ENCODE measurements at places on chromosomes 3 and 15.

DNA sequence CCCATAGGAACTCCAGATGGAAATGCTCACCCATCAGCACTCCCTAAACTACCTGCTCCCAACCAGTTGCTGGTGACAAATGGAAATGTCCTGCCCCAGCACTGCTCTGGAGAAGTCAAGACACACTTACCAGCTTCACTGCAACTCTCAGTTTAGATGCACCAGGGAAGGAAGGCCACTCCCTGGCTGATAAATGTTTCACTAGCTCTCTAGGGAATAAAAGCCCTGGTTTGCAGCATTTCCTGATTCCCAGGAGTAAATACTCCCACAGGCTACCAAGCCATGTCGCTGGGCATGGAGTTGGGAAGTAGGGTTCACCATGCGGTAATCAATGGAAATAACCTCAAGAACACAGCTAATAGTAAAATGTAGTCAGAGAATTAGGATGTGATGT lies 112.0 kb upstream of the NEO1 start:
- no peak for DNase-seq

DNA sequence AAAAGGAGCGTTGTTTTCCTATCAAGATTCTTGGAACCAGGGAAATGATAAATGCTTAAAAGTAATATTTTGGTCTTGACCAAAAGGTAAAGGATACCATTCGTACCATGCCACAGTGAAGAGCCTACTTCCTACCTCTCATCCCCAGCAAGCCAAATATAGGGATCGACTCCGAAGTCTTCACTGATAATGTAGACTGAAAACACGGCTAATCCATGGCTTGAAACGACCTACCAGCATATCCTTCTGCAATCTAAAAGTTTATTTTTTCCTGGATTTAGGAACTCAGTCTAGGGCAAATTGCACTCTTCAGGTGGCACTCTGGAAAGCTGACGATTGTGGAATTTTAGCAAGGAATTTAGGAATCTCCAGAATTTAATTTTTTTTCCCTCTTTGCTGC lies 1.9 kb upstream of the SEMA6D start:
- DNase-seq: no peak

- no peak for DNase-seq
Observed at GRCh38 chr3:140529096-140529495, 148.8 kb upstream of the TRIM42 start.

DNA sequence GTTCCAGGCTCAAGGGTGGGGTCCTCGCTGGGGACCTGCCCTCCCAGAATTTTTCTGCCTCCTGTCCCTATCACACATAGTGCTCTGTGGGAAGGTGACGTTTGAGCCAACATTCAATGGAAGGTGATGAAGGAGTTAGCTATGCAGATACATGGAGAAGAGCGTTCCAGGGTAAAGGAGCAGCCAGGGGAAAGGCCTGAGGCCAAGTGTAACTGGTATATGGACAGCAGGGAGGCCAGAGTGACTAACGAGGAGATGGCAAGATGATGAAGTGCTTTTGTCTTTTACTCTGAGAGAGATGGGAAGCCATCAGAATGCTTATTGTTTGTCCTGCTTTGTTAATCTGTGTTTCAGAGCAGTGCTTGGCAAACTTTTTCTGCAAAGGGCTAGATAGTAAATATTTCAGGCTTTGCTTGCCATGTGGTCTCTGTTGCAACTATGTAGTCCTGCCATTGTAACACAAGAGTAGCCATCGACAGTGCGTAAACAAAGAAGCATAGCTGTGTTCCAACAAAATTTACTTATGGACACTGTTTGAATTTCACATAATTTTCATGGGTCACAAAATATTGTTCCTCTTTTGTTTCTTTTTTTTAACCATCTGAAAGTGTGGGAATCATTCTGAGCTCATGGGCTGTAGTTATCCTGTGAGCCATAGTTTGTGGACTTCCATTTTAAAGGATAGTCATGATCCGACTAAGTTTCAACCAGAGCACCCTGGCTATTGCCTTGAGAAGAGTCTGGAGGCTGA lies 25.8 kb upstream of the PIAS1 start:
- no peak for DNase-seq

DNA sequence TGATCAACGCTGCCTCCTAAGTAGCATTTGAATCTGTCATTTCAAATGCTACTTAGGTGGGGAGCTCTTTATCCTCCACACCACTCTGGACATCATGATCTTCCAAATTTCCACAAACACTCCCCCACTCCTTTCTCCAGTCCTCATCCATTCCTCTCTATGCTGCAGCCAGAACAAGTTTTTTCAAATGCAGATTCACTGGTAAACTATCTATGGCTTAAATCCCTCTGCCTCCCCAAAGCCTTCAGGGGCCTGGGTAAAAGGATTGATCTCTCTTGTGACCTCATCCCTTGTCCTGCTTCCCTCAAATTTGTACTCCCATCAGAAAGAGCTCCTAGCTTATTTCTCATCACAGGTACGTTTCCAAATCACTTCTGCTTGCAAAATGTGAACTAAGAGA lies 1.3 kb upstream of the AEN start:
- no peak for DNase-seq

DNA sequence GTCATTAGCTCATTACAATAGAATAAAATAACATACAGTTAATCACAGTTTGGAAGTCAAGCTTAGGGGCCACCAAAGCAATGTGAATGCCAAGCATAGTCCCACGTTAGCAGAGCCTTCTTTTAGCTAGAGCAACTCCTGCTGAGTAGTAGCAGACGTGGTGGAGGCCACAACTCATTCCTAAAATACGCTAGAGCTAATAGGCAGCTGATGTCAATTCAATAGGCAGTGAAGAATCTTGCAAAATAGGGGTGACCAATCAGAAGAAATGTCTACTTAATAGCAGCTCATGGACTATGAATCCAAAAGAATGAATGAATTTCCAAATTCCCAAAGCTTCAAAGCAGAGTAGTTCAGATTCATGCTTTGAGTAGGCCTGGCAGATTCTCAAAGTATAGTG lies 292.9 kb upstream of the RORA start:
- DNase-seq: no peak

DNA sequence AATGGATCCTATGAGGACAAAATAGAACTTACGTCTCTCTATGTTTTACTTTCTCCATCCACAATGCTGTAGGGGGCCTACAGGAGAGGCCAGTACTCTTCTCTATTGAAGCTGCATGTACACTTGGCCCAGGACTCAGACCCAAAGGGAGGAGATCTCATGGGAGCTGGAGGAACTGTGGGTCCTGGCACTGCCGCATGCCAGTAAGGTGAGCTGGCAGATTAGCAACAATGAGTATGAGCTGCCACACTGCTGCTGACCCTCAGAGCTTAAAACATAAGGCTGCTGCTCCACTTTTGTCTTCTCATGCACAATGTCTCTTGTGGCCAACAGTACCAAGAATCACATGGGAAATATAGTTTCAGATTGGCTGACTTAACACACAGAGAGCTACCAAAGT lies 57.8 kb upstream of the TBC1D5 start:
- DNase-seq: no peak

DNA sequence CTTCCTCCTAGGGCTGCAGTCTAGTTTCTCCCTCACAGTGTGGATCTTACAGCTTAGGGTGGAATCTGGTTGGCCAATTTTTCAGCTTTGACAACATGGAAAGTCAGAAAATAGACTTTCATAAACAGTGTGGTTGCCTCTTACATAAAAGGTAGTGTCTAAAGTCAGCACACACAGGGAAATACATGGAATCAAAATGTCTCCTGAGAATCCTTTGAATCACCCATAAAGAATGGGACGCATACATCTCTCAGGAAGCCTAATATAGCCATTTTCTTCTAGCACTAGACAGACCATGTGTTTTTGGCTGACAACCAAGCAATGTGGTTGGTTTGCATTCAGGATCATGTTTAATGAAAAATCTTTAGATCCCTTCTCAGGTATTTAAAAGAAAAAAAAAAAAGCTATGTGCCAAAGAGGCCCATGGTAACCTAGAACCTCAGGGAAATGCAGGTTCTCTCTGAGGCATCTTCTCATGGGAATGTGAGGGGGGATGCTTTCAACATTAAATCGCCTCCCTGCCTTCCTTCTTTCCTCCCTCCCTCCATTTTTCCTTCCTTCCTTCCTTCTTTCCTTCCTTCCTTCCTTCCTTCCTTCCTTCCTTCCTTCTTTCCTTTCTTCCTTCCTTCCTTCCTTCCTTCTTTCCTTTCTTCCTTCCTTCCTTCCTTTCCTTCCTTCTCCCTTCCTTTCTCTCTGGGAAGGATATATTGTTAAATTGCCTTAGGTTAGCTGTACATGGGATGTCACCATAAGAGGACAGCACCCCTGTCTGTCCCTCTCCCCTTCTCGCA lies 34.3 kb upstream of the ZBTB38 start:
- DNase-seq: no peak

DNA sequence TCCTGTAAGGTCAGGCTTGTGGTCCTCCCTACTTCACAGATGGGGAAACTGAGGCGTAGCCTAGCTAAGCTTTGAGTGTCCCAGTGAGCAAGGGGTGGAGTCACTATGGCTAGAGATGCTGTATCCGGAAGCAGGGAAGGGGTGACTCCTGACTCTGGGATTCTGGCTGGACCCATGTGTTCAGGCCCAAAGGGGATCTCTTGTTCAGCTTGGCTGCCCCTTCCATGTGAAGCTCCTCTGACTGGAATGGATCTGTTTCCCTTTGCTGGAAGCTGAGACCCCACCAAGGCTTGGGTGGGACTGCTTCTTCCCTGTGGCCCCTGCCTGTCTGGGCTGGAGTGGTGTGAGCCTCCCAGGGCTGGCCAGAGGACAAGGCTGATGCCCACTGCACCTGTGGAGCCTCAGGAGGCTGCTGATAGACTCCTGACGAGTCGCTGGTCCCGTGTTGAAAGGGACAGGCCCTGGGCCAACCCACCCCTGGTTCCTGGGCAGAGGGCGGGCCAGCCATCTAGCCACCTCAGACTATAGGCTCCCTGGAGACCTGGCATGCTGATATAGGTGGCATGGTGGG lies 1.0 kb downstream of the MAPKAPK3 start:
- DNase-seq: no peak

DNA sequence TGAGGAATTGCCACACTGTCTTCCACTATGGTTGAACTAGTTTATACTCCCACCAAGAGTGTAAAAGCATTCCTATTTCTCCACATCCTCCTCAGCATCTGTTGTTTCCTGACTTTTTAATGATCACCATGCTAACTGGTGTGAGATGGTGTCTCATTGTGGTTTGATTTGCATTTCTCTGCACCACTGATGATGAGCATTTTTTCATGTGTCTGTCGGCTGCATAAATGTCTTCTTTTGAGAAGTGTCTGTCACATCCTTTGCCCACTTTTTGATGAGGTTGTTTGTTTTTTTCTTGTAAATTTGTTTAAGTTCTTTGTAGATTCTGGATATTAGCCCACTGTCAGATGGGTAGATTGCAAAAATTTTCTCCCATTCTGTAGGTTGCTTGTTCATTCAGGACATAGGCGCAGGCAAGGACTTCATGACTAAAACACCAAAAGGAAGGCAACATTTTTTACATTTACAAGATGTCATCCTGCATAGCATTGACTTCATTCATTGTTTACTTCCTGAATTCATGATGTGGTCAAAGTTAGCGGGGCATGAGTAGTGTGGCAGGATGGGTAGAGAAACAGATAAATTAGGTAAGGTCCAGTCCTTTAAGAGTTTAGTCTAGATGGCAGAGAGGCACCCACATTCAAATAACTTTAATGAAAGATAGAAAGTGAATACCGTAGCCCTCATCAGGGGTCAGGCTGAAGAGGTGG lies 45.1 kb upstream of the LPP start:
- no peak for DNase-seq

Measured in AG08396 (cell line).